ENCODE measurements at places on chromosomes 7 and 10.

DNA sequence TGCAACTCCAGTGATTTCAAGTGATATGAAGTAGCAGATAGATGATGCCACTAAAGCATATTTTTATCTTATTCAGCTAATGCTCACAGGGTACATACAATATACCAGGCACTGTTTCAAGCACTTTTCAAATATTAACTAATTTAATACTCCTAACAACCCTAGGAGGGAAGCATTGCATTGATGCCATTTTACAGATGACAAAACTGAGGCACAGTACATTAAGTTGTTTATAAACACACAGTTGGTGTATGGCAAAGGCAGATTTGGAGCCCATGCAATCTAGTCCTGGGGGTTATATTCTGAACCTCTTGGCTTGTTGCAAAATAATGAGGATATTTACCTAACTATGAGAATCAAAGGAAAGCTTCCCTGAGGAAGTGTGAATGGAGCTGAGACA, 371.0 kb downstream of the SFMBT2 start:
- DNase-seq = no peak

DNA sequence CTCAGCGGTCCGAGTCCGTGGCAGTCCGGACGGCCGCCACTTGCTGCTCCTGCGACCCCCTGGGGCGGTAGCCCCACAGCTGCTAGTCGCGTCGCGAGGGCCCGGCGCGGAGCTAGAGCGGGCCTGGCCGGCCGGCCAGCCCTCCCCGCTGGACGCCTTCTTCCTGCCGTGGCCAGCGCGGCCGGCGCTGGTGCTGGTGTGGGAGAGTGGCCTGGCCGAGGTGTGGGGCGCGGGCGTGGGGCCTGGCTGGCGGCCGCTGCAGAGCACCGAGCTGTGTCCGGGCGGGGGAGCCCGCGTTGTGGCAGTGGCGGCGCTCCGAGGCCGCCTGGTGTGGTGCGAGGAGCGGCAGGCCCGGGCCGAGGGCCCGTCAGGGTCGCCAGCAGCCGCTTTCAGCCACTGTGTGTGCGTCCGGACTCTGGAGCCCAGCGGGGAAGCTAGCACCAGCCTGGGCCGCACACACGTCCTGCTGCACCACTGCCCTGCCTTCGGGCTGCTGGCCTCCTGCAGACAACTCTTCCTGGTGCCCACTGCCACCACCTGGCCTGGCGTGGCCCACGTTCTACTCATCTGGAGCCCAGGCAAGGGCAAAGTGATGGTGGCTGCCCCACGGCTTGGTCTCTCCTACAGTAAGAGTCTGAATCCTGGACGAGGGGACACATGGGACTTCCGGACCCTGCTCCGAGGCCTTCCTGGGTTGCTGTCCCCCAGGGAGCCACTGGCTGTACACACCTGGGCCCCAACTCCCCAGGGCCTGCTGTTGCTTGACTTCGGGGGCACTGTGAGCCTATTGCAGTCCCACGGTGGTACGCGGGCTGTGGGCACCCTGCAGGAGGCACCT, 631 bp downstream of the HPS6 start:
- DNase-seq = no peak

DNA sequence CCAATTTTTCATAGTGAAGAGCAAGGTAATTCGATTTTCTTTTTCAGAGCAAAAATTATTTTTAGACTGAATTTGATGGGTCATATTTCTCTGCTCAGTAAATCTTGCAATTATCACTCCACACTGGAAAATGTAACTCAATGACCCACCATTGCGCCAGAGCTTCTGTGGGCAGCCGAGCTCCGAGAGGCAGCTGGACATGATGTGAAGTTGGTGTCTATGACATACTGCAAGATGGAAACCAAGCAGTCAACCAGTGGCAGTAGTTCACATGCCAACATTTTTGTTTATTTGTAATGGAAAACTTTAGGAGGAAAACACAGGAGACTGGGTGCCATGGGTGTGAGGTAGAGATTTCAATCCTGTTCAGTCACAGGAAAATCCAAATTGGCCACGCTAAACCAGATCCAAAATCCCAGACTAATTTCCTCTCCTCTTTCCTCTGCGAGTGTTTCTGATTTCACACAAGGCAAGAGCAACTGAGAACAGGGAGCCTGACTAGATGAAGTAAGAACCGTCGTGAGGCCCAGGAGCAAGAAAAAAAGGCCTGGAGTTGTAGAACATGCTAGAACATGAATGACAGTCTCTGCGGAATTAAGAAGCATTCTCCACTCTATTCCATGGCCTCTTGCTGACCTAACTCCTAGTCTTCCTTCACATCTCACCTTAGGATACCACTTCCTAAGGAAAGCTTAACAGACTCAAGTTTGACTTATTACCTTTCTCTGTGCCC, 39.3 kb downstream of the CALD1 start:
- DNase-seq = no peak

DNA sequence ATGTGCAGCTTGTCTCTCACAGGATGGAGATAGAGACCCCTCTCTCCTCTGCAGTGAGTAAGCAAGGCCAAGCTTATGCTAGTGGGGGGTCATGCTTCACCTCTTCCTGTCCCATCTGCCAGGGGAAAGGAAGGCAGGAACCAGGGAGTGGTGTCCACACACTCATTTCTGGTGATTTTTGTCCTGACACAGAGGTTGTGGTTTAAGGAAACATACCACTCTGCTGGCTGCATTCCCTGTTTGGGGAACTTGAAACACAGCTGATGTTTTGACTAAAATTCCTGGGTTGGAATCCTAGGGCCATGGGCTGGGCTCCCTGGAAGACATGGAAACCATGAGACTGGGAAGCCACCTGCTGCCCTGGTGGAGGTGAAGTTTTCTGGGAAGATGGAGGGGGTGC, 21.4 kb downstream of the C10orf120 start:
- no peak for DNase-seq

DNA sequence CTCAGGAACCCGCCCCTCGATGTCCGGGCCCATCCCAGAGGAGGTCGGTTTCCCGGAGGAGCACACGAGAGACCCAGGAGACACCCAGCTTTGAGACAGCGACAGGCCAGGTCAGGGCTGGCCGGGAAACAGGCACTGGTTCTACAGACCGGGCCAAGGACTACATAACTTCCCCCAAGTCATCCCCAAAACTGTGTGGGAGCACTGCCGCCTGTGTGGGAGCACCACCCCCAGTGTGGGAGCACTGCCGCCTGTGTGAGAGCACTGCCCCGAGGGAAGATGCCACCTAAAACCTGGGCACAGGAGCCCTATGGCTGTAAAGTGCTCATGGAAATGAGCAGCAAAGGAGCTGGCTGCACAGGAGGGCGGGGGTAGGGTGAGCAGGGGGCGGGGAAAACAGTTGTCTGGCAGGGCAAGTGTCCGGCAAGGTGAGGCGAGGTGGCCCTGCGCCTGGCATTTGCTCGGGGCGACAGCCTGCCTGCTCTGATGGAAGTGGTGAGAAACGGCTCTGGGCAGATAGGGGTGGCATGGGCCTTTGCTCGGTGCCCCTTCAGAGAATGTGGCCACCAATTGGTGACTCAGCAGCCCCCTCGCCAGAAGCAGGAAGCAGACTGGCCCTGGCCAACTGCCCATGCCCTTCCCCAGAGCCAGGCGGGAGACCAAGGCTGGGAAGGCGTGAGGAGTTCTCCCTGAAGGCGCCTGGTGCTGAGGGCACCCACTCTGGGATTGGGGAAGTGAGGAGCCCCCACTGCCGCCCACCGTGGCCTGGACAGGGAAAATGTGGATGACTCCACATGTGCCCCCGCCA, 26.2 kb downstream of the PAPOLB start:
- DNase-seq = no peak

Data from CD8-positive, alpha-beta T cell (primary cell).